ENCODE measurements at places on chromosomes 1 and 21.

- H3K27ac ChIP-seq, result no peak overlapping the region
- DNase-seq, result no peak
- H3K27me3 ChIP-seq, result peaks cover 5% of the 10 kb centered on the region
- H3K36me3 ChIP-seq, result no peaks in the 10 kb centered on the region
- H3K4me3 ChIP-seq, result no peak overlapping the region
- peaks cover 25% of the 10 kb centered on the region for H3K4me1 ChIP-seq
These were observed 96.5 kb downstream of the COLGALT2 start for GRCh38 chr1:183941001-183941400.

GRCh38 chr1:2346691-2347408 is 44.5 kb downstream of the MORN1 start:
- no peaks in the 10 kb centered on the region for H3K36me3 ChIP-seq
- H3K27me3 ChIP-seq, result peaks cover 5% of the 10 kb centered on the region
- peak; percentile 6 for DNase-seq
- peaks cover 8% of the 10 kb centered on the region for H3K4me1 ChIP-seq

- H3K36me3 ChIP-seq, result no peaks in the 10 kb centered on the region
- H3K27ac ChIP-seq, result no peak overlapping the region
- no peak overlapping the region for H3K4me3 ChIP-seq
- H3K27me3 ChIP-seq, result peaks cover 1% of the 10 kb centered on the region
- DNase-seq, result no peak
These were observed 84.4 kb downstream of the CD58 start for GRCh38 chr1:116486424-116486823.

DNA sequence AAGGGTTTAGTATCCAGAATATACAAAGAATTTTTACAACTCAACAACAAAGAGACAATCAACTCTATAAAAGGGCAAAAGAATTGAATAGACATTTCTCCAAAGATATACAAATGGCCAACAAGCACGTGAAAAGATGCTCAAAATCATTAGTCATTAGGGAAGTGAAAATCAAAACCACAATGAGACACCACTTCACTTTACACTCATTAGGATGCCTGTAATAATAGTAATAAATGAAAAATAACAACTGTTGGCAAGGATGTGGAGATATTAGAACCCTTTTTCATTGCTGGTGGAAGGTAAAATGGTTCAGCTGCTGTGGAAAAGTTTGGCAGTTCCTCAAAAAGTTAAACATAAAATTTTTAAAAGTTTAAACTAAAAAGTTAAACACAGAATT is 7.0 kb upstream of the ABCD3 start:
- no peaks in the 10 kb centered on the region for H3K36me3 ChIP-seq
- peaks cover 3% of the 10 kb centered on the region for H3K4me1 ChIP-seq
- H3K27ac ChIP-seq, result no peak overlapping the region
- no peak for DNase-seq
- H3K4me3 ChIP-seq, result no peak overlapping the region

GRCh38 chr1:101338714-101339430 is 102.1 kb downstream of the S1PR1 start:
- H3K4me3 ChIP-seq, result no peak overlapping the region
- DNase-seq, result no peak
- no peaks in the 10 kb centered on the region for H3K27me3 ChIP-seq
- peaks cover 5% of the 10 kb centered on the region for H3K36me3 ChIP-seq

DNA sequence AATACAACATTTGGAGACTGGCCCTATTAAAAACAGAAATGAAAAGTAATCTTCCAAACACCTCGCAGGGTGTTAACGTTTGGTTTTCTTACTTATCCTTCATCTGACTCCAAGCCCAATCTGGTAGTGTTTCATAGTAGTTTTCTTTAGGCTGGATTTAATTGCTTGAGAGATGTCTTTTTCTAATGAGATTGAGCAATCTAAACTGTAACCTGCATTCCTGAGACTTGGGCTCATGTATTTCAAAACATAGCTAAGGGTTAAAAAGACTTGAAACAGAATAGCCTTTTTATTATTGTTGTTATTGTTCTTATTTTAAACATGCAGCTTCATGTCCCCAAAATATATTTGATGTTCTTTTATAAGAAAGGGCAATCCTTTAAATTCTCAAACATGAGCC is 278.9 kb downstream of the TGFB2 start:
- H3K36me3 ChIP-seq, result no peaks in the 10 kb centered on the region
- no peak for DNase-seq
- no peaks in the 10 kb centered on the region for H3K4me1 ChIP-seq
- no peaks in the 10 kb centered on the region for H3K27me3 ChIP-seq

GRCh38 chr1:10456661-10457060 is 6.8 kb downstream of the CORT start:
- H3K4me1 ChIP-seq, result peaks cover 12% of the 10 kb centered on the region
- peaks cover 3% of the 10 kb centered on the region for H3K27me3 ChIP-seq
- no peaks in the 10 kb centered on the region for H3K36me3 ChIP-seq
- no peak for DNase-seq
- peak overlapping the region; percentile 86 for H3K27ac ChIP-seq
- H3K4me3 ChIP-seq, result peak overlapping the region; percentile 63

- no peaks in the 10 kb centered on the region for H3K36me3 ChIP-seq
- H3K27me3 ChIP-seq, result no peaks in the 10 kb centered on the region
- H3K27ac ChIP-seq, result no peak overlapping the region
- H3K4me1 ChIP-seq, result no peaks in the 10 kb centered on the region
- no peak overlapping the region for H3K4me3 ChIP-seq
These were observed 93.9 kb downstream of the NR5A2 start for GRCh38 chr1:200121421-200121820.

DNA sequence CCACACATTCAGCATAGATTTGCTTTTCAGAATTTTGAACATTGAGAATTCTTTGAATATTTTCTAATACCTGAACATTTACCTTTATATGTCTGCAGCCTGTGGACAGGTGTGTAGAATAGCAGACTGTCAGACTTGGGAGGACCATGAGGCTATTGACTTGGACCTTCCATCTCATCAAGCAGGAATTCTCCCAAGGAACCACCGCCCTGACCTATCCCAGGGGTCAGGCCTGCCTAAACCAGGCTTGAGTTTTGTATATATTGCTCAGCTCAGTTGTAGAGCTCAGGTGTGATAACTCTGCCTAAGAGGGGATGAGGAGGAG is 53.2 kb downstream of the RUNX1 start:
- no peak for DNase-seq
- no peaks in the 10 kb centered on the region for H3K36me3 ChIP-seq
- H3K4me1 ChIP-seq, result no peaks in the 10 kb centered on the region
- H3K4me3 ChIP-seq, result no peak overlapping the region

DNA sequence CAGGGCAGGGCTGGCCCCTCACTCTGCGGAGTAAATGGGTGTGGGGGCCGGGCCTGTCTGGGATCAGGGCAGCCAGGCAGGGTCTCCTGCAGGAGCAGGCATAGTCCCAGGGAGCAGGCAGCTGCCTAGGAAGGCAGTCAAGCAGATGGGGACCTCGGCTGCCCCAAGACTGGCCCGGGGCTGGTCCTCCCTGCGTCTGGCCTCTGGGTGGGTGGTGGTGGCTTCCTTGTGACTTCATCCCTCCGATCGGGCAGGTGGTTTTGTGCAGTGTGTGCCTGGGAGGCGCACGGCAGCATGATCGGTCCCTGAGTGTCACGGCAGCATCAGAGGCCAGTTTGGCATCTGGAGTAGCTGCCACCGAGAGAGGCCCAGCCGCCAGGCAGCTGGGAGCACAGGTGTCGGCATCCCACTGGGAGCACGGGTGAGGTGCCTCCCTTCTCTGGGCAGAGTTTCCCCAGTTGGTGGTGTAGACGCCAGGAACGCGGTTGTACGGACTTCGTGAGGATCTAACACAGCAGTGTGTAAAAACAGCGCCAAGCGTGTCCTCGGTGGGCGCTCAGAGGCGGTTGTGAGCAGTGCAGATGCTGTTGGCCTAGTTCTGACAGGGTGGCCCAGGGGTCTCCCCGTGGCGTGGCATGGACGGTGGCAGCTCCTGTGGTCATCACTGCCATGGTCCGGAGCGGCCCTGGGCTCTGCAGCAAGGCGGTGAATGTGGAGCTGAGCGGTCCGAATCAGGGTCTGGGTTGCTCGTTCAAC is 45.9 kb downstream of the PRKCZ start:
- H3K4me3 ChIP-seq, result peak overlapping the region; percentile 38
- H3K27ac ChIP-seq, result peak overlapping the region; percentile 70
- H3K27me3 ChIP-seq, result peaks cover 18% of the 10 kb centered on the region

- no peak overlapping the region for H3K27ac ChIP-seq
- DNase-seq, result no peak
- peaks cover 13% of the 10 kb centered on the region for H3K36me3 ChIP-seq
- no peaks in the 10 kb centered on the region for H3K27me3 ChIP-seq
These were observed 15.3 kb upstream of the FMO4 start for GRCh38 chr1:171298696-171299095.

DNA sequence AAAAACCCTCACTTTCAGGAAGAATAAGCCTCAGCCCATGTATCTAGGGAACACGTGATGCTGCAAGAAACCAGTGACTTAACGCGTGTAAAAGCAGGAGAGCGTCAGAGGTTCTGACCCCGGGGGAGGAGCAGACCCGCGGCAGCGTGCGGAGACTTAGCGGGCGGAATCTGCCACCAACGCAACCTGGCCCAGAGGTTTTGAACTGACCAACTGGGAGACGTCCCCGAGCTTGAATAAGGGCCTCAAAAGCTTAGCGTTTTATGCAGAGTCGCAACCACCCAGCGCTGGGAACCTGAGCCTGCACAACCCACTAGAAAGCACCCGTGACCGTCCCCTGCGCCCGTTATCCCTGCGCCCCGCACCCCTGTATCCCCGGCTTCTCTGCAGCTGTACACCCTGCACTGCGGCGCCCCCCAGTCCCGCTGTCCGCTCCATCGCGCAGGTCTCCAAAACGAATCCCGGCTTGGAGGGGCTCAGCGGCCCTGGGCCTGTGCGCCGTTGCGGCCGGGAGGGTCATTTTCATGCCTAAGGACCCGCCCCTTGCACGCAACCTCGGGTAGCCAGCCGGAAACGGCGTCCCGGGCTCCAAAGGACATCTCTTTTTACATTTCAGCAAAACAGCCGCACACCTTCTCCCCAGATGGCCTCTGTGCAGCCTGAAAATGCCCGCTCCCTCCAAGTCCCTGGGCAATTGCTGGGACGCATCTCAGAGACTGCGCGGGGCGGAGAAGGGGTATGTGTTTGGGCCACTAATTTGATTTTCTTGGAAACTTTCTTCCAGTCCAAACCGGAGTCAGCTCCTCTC is 29.4 kb upstream of the TRIM17 start:
- H3K36me3 ChIP-seq, result peaks cover 5% of the 10 kb centered on the region
- peaks cover 22% of the 10 kb centered on the region for H3K27me3 ChIP-seq
- H3K4me1 ChIP-seq, result no peaks in the 10 kb centered on the region
- H3K27ac ChIP-seq, result no peak overlapping the region

DNA sequence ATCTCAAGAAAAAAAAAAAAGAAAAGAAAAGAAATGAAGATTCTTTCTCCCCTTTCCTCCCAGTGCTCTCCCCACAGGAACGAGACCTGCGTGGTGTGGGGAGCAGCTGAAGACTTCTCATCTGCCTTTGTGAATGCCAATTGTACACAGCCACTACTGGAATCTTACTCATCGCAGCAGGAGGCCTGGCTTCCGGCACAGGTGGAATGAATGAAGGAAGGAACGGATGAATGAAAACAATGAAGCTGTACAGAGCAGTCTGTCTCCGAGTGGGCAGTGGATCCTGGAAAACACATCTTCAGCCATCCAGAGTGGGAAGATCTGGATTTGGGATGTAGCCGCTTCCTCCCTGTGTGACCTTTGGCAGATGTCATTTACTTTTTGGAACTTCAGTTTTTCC is 64.9 kb downstream of the RUNX3 start:
- H3K4me3 ChIP-seq, result no peak overlapping the region
- peaks cover 2% of the 10 kb centered on the region for H3K27me3 ChIP-seq
- no peak overlapping the region for H3K27ac ChIP-seq
- no peak for DNase-seq
- no peaks in the 10 kb centered on the region for H3K4me1 ChIP-seq

DNA sequence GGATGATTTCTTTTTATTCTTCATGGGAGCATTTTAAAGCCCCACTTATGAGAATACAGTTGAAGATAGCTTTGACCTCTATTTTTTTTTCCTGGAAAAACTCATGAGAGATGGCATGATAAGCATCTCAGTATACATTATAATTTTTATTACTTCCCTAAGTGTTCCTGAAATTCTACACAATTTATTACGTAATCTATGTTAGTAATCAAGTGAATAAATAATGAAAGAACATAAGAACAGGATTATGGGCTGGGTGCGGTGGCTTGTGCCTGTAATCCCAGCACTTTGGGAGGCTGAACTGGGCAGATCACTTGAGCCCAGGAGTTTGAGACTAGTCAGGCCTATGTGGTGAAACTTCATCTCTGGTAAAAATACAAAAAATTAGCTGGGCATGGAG is 13.2 kb upstream of the PRKAA2 start:
- H3K36me3 ChIP-seq, result no peaks in the 10 kb centered on the region
- H3K27ac ChIP-seq, result no peak overlapping the region
- no peaks in the 10 kb centered on the region for H3K4me1 ChIP-seq

- peaks cover 2% of the 10 kb centered on the region for H3K27me3 ChIP-seq
- H3K27ac ChIP-seq, result no peak within 1 kb of the TSS
- no peaks in the 10 kb centered on the region for H3K4me1 ChIP-seq
- peak within 1 kb of the TSS; percentile 74 for H3K4me3 ChIP-seq
- no peaks in the 10 kb centered on the region for H3K36me3 ChIP-seq
These were observed at the start of gene FMO4 for GRCh38 chr1:171313835-171314320. Gene FMO4 (plus strand): TSS chr1:171314183. CDS start chr1:171319826, 5,643 bp downstream.

DNA sequence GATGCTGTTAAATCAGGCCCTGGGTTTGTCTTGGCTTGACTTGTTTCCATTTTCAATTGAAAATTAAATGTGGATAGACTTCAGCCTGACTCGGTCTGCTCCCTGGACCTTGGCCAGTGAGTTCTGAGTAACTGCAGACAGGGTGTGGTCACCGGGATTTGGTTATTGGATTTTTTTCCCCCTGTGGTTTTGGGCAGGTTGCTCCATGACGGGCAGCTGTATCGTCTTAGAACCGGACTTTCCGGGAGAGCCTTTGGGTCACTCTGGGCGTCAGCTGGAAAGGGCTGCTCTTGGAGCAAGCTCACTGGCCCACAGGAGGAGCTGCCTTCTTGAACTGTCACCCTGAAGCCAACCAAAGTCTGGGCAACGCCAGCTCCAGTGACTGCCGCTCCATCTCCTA is 75.0 kb downstream of the CLIC6 start:
- peaks cover 4% of the 10 kb centered on the region for H3K36me3 ChIP-seq
- no peaks in the 10 kb centered on the region for H3K4me1 ChIP-seq
- no peak overlapping the region for H3K4me3 ChIP-seq
- H3K27me3 ChIP-seq, result peaks cover 7% of the 10 kb centered on the region

- no peak overlapping the region for H3K27ac ChIP-seq
- DNase-seq, result no peak
- peaks cover 18% of the 10 kb centered on the region for H3K4me1 ChIP-seq
- no peaks in the 10 kb centered on the region for H3K27me3 ChIP-seq
These were observed 30.9 kb downstream of the PRDM2 start for GRCh38 chr1:13730751-13731482.

- H3K27ac ChIP-seq, result no peak overlapping the region
- no peaks in the 10 kb centered on the region for H3K36me3 ChIP-seq
- H3K4me3 ChIP-seq, result peak overlapping the region; percentile 63
- peaks cover 3% of the 10 kb centered on the region for H3K27me3 ChIP-seq
- DNase-seq, result no peak
These were observed 79.3 kb upstream of the ATF3 start for GRCh38 chr1:212529211-212529741.

DNA sequence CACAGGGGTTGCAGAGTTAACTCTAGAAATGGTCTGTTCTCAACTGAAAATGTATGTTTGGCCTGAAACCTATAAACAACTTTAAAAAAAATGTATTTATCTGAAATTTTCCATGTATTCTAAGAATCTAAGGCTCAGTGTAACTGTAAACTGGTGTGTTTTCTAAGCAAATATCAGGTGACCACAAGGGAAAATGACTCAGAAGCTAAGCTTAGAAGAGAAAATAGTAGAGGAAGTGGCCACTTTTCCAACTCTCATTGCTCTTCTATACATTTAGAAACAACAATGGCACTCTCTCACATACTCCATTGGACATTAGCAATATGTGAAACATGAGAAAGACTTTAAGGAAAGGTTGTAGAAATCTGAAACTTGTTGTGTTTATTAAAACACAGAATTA is 7.5 kb downstream of the TNFSF18 start:
- no peaks in the 10 kb centered on the region for H3K27me3 ChIP-seq
- no peak overlapping the region for H3K27ac ChIP-seq
- no peak overlapping the region for H3K4me3 ChIP-seq
- no peaks in the 10 kb centered on the region for H3K4me1 ChIP-seq
- no peaks in the 10 kb centered on the region for H3K36me3 ChIP-seq
- DNase-seq, result no peak
